Frontal cortex (tissue), 4 donors: ENCODE measurements at places on chromosomes 5 and 9. TPM values are rescaled to one million over a fixed set of nuclear protein-coding genes. Genes with fewer than 3 reads are reported as not detected.

Gene NTNG2
- total RNA-seq, result 16.3 TPM

Gene PCDHB15
- total RNA-seq, result 18.3 TPM

Gene PAPPA
- under 0.01 TPM for total RNA-seq

- no peak for DNase-seq
These were observed 15.3 kb upstream of the KIF12 start for GRCh38 chr9:114114364-114114763.

DNA sequence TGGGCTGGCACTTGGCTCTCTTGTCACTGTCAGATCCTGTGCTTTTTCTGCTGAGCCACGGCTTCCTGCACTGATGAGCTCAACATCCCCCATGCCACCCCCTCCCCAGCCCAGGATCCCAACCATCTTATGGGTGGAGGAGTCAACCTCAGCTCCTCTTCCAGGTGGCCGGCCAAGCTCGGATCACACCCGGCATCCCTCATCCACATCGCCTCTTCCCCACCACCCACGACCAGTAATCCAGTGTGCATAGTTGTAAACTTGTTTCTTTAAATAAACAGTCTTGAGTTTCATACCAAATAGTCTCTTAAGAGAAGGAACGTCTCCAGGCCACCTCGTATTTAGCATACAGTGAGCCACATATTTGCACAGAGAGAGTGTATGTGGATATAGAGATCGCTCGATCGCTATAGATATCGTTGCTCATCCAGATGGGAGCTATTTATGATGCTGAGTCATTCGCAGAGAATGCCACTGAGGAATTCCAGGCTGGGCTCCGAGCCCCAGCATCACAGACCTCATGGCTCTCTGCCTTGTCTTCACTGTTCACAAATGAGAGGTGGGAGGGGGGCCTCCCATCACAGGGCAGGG lies 61.8 kb upstream of the CPLX2 start:
- no peak for DNase-seq

Gene HMMR
- total RNA-seq, result 2.9 TPM

- no peak for DNase-seq
These were observed 55.5 kb downstream of the APC start for GRCh38 chr5:112793201-112793600.

Gene TGFBI
- 4.9 TPM for total RNA-seq

DNA sequence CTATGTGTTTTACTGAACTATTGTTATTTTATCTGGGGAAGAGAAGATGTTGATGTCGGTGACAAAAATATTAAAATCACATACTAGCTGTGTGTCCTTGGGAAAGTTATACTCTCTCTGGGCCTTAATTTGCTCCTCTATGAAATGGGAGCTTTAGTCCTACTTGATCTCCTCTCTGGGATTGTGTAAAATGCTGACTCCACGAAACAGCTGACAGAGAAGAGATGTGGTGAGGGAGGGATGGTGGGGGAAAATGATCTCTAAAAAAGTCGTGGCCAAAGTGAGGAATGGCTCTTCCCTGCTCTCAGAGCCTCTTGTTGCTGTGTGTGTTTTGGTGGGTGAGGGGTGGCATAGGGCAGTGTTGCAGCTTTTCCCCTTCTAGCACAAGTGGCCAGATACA lies 173.7 kb downstream of the MELK start:
- no peak for DNase-seq

Gene HK3
- 0.41 TPM for total RNA-seq

GRCh38 chr9:110900456-110900855 lies 137.8 kb downstream of the LPAR1 start:
- no peak for DNase-seq

Gene MLLT3
- total RNA-seq, result 125 TPM

- DNase-seq, result no peak
These were observed 15.3 kb upstream of the CD180 start for GRCh38 chr5:67211926-67212325.

Gene NUP188
- 22.0 TPM for total RNA-seq

- no peak for DNase-seq
These were observed 133.9 kb downstream of the FSTL4 start for GRCh38 chr5:133478199-133478985.

GRCh38 chr9:88013035-88013434 lies 38.7 kb upstream of the CDK20 start:
- no peak for DNase-seq

- DNase-seq, result no peak
These were observed 68.1 kb downstream of the GALNT10 start for GRCh38 chr5:154258531-154259217.

DNA sequence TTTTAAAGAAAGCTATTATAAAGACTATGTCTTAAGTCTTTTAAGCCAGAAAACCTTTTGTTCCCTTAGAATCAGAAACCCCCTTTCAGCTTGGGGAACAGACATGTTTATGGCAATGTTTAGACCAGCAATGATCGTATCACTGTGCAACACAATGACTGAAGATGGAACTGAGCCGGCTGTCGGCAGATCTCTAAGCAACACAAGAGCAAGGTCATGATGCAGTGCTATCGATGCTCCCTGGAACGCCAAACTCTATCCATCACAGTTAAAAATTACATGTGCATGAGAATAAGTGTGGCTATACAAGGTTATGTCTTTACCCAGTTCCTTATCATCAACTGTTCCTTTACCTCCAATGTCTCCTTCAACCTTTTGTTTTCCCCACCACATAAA lies 1.8 kb upstream of the RNF44 start:
- DNase-seq, result no peak

DNA sequence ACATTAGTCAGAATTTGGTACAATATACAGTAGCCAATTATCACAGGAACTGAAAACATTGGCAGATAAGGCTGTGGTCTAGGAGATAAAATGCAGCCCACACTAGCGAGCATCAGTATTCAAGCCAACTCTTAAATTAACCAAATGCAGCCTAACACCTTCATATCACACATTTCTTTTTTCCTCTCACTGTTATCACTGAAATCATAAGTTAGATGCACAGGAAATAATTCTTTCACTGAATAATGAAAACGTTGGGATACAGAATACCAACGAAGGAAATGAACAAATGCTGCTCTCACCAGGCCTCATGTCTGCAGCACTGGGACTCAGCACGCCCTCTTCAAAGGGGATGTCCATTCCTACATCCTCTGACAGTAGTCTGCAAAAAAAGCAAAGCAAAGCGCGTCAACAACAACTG lies 109.1 kb upstream of the PCA3 start:
- DNase-seq, result no peak

DNA sequence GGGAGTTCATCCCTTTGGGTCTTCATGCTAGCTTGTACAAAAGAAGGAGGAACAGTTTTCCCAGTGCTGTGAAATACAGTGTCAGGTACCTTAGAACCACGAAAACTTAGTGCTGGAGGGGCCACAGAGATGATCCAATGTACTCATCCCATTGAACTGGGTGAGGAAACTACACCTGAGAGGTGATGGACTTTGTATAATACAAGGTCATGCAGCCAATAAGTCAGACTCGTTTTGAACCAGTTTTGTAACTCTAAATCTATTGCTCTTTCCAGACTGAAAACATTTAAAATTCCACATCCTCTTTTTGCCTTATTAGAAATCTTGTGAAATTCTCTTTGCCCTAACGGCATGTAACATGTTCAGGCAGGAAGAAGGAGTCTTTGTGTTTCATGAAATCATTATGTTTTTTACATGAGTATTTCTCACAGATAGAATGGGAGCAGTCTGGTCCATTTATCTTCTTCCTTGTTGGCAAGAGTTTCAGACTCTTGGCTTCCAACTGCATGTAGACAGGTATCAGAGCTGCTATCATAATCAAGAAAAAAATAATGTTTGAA lies 146.8 kb upstream of the FBXL7 start:
- no peak for DNase-seq

Gene PCDHGA12
- 3.7 TPM for total RNA-seq

Gene OXCT1
- 70.5 TPM for total RNA-seq

DNA sequence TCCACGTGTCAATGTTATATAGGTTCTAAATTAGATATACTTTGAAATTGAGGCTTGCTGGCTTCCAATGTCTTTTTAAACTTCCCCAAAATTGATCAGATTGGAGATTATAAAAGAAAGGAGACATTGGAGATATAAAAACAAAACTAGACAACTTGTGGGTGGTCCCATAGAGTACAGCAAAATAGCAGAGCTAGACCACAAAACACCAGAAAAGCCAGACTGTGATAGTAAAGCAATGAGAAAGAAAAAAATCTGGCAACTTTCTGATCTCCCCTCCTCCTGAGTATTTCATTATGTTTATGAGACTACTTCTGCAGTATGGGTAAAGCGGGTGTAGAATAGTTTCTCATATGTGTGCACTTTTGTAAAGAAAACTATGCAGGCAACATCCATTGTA lies 713.8 kb upstream of the MEF2C start:
- DNase-seq, result no peak

Gene ACOT12
- total RNA-seq, result 1.6 TPM

DNA sequence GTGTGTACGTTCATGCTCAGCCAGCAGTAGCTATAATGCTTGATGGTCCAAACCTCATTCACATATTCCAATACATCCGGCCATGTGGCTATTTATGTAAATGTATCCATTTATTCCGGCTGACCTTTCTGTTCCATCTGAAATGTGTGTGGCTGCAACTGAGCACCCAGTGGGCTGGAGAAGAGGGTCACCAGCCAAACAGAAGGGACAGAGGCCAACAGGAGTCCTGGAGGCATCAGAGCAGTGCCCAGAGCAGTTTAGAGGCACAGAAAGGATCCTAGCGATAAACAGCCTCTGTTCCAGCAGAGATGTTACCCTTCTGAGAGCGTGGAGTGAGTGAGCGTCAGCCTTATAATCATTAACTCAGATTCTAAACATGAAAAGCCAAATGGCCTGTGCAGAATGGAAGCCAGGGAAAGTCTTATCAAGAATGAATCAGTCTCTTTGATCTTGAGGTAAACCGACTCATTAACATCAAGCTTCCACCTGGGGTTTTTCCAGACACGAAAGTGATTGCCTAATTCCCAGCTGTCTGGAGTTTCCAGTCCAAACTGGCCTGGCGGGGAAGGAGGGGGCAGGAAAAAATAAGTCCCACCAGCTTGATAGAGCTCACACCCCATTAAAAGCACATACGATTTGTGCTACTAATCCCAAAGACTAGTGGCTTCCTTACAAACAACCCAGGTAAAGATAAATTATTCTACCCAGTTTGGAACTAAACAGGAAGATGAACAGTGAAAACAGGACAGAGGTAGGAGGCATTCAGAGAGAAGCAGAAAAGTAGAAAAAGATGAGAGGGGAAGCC lies 55.7 kb downstream of the SUSD1 start:
- DNase-seq, result no peak

DNA sequence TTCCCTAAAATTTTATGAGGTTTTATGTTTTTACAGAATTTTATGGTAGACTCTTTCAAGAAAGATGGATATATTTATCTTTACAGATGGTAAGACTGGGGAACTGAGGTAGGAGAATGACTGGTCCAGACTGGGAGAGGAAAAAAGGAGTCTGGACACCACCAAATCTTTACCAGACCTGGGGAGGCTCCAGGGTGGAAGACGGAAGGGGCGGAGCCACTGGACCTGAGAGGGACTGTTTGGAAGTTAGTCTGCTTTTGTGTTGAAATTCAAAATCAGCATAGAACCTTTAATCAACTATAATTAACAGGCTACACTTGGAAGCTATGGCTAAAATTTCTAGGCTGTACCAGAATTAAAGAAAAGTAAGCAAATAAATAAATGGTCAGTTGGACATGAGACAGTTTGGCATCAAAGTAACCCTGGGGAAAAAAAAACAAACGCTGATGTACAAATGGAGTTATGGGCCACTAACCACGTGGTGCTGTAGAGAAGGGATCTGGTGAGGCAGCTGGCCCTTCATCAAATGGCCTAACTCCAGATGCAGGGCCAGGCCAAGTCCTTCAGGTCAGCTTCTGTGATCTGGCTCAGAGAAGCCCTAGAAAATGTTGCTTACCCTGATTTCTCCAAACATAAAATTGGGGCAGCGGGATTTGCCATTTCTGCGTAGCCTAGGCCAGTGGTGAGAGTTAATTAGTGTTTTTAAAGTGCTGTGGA lies 155.1 kb downstream of the ARSB start:
- no peak for DNase-seq

Gene GPR150
- total RNA-seq, result not detected

Gene CDH9
- total RNA-seq, result 31.4 TPM

GRCh38 chr9:73782166-73782565 lies 630.5 kb downstream of the ANXA1 start:
- DNase-seq, result no peak

DNA sequence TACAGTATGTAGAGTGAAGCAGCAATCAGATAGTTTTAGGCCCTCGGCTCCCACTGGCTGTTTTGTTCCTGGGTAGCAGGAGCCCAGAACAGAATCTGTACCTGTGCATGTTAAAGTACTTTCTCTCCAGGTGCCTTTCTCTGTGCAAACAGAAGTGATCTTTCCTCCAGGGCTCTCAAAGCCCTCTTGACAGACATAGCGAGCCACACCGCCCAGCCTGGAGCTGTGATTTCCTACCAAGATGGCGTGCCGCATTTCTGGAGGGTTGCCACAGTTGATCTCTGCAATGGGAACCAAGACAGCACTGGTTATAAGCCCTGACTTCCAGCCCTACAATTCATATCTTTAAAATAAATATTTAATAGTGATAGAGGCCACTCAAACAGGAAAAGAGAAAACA lies 50.9 kb downstream of the SUSD1 start:
- DNase-seq, result no peak

Gene TARS1
- 119 TPM for total RNA-seq

DNA sequence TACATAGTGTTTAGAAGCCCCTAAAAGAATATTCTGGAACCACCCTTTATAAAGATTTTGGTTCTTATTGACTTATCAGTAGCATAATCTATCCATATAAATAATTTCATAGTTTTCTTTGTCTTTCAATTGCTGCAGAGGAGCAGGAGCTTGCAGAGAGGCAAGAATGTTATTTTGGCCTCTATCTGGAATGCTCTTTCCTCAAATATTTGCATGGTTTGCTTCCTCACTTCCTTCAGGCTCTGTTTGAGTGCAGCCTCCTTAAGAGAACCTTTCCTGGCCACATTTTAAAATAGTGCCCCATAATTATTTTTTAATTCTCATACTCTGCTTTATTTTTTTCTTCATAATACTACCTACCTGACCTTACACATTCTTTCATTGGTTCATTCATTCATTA lies 1.5 kb downstream of the C5 start:
- no peak for DNase-seq

Gene AGXT2
- not detected for total RNA-seq

DNA sequence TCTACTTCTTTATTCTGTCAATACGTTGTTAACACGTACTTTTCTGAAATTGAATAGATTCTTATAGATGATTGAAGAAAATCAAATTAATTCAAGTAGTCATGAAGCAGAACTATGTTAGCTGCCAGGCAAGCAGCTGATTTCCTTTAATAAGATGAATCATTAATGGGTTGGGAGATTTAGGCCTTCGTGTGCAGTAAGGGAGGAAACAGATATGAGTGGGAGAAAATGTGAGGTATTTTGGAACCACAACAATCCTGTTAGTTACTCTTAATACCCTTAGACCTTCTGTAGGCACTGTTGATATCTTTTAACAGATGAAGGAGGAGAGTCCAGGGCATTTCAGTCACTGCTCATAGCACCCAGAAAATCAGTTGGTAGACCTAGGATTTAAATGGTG lies 121.0 kb downstream of the AOPEP start:
- no peak for DNase-seq

Gene CERCAM
- total RNA-seq, result 10.2 TPM
